ENCODE measurements at places on chromosomes 3 and 15.
A peak's percentile ranks its signal among the peaks of the same experiment; 100 is the strongest.

DNA sequence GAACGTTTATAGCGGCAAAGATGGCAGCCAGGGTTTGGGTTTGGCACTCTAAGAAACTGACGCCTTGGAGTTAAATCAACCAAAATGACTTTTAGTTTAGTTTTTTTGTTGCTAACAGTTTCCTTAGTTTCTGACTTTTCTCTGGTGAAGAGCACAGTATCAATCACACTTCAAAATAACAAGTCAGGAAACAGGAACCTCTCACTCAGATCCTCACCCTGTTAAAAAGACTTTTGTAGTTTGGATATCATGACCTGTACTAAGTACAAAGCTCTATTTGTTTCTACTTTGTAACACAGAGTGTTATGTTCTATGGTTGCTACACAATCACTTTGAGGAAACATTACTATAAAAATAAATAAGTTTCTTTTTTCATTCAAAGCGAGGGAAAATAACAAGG, 51.1 kb downstream of the ATP10A start:
- DNase-seq, result no peak

- DNase-seq, result no peak
Measured at GRCh38 chr3:129017484-129017899, 16.4 kb downstream of the EFCC1 start.

- DNase-seq, result no peak
Measured at GRCh38 chr15:88187195-88187594, 69.3 kb downstream of the NTRK3 start.

- no peak for DNase-seq
Measured at GRCh38 chr3:9229325-9229724, 20.1 kb downstream of the SRGAP3 start.

DNA sequence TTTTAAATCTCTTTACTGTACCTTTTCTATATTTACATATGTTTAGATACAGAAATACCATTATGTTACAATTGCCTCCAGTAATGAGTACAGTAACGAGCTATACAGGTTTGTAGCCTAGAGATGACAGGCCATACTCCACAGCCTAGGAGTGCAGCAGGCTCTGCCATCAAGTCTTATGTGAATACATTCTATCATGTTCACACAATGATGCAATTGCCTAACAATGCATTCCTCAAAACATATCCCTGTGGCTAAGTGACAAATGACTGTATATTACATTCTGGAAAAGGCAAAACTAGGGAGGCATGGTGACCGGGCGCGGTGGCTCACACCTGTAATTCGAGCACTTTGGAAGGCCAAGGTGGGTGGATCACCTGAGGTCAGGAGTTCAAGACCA, 192.4 kb upstream of the IGF1R start:
- no peak for DNase-seq

DNA sequence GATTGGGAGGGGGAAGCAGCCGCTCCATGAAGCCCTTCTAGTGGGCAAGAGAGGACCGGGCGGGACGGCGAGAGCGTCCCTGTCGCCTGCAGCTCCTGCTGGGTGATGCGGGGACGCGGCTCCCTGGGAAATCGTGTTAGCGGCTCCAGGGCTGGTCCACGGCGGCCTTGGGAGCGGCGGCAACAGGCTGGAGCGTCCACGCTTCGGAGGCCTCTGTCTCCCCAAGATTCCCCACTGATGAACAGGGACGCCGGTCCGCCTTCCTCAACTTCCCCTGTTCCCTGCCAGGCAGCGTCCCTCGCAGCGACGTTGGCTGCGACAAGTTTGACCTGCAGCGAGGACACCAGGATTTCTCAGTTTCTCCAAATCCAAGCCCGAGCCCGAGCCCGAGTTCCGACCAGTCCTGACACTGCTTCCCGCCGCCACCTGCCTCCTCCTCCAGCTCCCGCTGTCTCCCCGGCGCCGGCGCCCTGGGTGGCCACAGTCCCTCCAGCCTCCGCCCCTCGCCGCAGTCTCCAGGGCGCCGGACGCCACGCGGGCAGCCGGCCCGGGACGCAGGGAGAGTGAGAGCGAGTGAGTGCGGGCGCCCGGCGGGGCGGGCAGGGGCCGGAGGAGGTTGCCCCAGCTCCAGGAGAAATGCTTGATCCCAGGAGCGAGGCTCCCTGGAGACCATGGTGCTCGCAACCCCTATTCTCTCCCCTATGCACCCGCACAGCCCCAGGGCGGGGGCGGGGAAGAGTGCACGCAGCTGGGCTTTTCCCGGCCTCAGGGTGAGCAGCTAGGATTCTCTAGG, 78.1 kb upstream of the RNF7 start:
- DNase-seq, result peak; percentile 19

- no peak for DNase-seq
Measured at GRCh38 chr3:37833302-37834186, 28.1 kb upstream of the CTDSPL start.

DNA sequence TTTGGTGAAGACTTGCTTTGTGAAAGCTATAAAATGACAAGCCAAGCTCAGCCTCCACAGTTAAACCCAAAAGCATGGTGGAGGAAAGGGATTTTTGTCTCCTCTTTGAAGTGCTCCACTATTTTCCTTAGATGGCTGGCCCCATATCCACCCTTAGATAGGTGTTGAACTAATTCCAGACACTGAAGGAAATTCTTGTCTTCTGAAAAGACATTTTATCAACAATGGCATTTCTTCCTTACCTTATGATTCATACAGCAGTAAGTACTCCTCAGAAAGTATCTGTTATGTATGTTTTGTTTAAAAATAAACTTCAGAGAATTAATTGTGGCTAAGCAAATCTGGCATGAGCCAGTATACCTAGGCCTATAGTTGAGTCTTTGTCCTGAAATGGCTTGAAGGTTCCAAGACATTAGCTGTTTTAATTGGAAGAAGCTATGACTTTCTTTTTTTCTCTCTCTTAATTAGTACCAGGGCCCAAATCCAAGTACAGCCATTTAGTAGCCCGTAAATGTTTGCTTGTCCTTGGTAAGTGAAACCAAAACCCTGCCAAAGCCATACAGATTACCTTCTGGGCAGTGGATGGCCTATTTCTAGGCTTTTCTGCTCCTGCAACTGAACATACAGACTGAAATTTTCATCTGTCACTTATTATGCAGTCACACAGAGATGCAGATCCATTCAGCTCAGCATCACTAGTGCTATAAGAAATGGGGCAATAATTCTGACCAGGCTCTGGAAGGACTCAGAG, 5.1 kb upstream of the BFSP2 start:
- no peak for DNase-seq

GRCh38 chr3:19688767-19689166, 245.2 kb downstream of the EFHB start:
- no peak for DNase-seq

DNA sequence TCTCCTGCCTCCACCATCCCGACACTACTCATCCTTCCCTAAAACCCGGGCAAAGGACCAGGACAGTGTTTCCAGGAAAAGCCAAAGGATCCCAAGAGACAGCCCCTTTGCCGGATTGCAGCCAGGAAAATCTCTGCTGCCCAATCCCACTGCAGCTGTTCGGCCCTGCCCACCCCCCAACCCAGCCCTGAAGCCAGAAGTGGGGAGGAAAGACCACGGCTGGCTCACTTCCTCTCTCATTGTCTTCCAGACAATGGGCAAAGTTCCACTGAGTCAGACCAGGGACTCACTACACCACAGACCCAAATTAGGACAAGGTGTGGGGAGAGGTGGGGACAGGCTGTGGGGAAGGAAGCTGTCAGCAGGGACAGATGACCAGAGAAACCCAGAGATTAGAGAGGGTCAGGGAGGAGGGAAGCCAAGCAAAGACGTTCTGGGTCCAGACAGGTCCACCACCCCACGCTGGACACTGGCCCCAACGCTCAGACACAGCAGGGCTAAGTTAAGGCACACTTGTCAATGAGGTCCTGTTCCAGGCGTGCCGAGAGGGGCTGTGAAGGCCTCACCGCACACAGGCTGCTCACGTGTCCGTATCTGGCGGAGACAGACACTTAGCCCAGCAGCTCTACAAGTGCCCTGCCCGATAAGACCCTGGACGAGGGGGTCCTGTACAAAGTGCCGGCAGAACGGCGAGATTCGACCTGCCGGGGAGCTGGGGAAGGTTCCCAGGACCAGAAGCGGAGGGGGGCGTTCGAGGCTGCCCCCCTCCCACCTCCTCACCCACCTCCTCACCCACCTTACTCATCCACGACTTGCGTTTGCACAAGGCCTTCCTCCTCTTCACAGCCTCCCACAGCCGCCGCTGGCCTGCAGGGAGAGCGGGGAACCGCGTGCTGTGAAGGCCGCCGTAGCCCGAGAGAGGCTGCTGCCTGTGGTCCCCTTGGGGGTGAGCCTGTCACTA, 21.9 kb downstream of the TNK2 start:
- DNase-seq, result no peak

DNA sequence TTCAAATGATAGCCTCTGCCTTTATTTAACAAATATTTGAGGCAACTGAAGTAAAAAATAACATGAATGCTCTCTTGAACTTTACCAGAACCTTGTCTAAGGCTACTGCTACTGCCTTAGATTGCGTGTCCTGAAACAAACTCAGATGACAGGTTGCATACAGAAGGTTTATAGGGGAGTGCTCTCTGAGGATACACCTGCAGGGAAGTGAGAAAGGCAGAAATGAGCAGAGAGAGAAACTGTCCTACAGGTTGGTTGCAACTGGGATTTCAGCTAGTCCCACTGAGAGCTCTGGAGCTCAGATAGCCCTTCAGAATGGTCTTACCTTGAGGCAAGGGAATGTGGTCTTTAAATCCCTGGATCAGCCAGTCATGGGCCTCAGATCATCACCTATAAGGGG, 165.5 kb downstream of the IL5RA start:
- DNase-seq, result no peak

DNA sequence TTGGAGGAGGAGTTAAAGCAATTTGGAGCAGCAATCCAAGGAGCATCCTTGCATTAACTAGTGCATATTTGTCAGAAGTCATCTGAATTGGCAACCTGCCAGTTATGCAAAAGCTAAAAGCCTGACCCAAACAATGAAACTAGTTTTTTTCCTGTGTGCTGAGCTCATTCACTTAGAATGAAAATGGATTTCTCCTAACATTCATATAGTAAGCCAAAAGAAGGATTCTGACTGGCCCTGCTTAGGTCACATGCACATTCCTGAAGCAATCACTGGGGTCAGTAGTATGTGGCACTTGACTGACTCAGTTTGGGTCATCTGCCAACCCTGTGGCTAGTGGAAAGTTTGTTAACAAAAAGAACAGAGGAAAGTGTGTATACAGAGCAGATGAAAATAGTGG, 30.5 kb downstream of the OXSM start:
- DNase-seq, result peak; percentile 47

DNA sequence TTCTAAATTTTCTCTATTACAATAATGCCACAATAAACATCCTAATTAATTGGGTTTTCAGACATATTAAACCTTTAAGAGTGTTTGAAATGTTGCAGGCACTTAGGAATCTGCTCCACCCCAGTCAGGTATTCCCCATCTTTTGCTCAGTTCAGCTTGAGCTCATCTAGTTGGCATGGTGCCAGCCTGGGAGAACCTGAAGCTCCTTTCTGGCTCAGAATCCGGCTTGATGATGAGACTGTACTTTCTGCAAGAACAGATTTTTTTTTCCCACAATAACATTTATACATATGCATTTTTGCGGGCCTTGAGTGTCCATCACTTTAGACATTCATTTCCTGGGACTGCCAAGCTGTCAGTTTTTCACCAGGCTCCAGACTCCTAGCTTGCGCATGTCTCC, 7.7 kb upstream of the OXSR1 start:
- DNase-seq, result no peak

- DNase-seq, result peak; percentile 49
Measured at GRCh38 chr3:138114988-138115971, at the start of gene DZIP1L. Gene DZIP1L, minus strand, starts transcription at chr3:138115608. Its CDS starts 11,637 bp downstream, at chr3:138103971.

GRCh38 chr3:37700466-37701248, 161.0 kb upstream of the CTDSPL start:
- DNase-seq, result no peak

DNA sequence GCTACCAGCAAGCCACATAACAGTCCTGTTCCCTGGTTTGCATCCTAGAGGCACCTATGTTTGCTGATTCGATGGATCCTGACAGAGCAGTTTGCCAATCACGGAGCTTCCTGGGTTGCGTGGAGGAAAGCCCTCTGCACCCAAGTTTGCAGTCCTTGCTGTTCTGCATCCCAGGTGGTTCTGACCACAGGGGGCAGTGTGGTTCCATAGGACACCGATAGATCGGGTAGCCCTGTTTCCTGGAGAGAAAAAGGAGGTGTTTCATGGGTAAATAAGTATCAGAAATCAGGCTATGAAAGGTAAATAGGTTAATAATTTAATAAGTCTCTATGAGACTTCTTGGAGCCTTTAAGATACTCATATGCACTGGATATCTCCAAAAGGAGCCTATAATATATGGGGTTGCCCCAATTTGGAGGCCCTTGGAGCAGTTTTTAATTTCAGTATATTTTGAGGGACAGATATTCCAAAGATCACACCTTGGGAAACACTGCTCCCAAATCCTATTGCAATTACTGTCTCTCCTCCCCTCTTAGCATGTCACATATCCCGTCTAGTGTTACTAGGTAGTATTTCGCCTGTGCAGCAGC, 194.6 kb upstream of the TPM1 start:
- DNase-seq, result peak; percentile 22

- DNase-seq, result no peak
Measured at GRCh38 chr3:115321400-115321805, 174.3 kb upstream of the ZBTB20 start.

GRCh38 chr15:41894791-41895463, 1.1 kb upstream of the SPTBN5 start:
- no peak for DNase-seq

- DNase-seq, result no peak
Measured at GRCh38 chr3:44099566-44100297, 142.0 kb upstream of the TOPAZ1 start.

GRCh38 chr3:32137870-32138269, 31.4 kb downstream of the GPD1L start:
- no peak for DNase-seq

GRCh38 chr3:195856410-195857084, 44.8 kb upstream of the MUC4 start:
- DNase-seq, result no peak

DNA sequence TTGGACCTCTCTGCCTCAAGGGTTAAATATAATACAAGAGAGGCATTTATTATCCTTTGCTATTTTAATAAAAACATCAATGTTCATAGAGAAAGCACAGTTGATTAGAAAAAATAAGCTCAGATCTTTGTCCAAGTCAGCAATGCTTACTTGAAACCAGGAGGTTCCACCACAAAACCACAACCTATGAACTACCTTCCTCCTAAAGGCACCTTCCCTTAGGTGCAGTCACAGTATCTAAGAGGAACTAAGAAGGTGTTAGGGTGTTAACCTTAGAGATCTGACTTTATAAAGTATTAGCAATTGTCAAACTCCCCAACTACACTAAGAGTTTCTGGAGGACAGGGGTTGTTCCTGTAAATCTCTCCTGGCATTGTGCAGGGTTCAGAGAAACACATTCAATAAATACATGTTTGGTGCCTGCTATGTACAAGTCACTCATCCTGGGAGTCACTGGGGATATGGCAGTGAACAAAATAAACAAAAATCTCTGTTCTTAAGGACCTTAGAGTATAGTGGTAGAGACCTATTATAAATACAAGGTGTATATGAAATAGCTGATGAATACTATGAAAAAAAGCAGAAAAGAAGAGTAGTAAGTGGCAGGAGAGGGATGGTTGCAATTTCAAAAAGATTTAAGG, 208.6 kb downstream of the NFKBIZ start:
- no peak for DNase-seq
